Activated CD4-positive, alpha-beta memory T cell treated with anti-CD3 and anti-CD28 coated beads for 36 hours (primary cell): ENCODE measurements at places on chromosomes 7 and 10. TPM values are rescaled to one million over a fixed set of nuclear protein-coding genes. Genes with fewer than 3 reads are reported as not detected.

GRCh38 chr7:33862946-33863814 is 42.2 kb upstream of the BMPER start:
- H3K27ac ChIP-seq: no peak overlapping the region
- no peak for DNase-seq
- no peak overlapping the region for H3K4me3 ChIP-seq
- peaks cover 2% of the 10 kb centered on the region for H3K27me3 ChIP-seq

DNA sequence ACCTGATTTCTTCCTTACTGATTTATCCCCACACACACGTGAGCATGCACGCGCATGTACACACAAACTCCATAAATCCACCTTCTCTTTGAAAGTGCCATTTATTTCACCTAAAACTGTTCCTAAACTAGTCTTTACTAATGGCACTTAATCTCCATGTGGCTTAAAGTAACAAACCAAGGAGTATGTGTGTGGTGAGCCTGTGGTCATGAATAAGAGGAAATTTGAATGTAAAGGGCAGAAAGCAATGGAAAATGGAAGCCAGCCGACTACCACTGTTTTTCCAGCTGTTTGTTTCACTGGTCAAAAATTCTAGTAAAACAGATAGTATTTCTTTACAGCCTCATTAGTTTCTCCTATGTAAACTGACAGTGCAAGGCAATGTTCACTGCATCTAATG is 23.8 kb downstream of the SEMA3C start:
- H3K27me3 ChIP-seq: no peaks in the 10 kb centered on the region
- H3K36me3 ChIP-seq: no peaks in the 10 kb centered on the region
- no peak overlapping the region for H3K4me3 ChIP-seq
- no peaks in the 10 kb centered on the region for H3K4me1 ChIP-seq
- H3K27ac ChIP-seq: no peak overlapping the region
- no peak for DNase-seq

DNA sequence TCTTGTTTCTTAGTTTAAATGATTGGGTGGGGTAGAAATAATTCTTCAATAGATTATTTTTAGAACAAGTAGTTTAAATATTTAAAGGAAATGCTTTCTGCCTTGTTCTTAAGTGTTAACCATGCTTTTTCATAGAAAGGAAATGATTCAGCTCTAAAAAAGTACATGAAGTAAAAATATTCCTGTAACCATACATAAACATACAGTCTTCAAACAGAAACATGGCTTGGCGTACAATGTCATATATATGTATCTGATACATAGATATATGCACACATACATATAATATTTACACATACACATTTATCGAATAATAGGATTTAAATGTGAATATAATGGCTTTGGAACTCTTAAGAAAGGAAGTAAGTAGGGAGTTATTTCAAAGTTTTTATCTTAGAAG is 84.4 kb downstream of the RUNDC3B start:
- H3K36me3 ChIP-seq: no peaks in the 10 kb centered on the region
- no peaks in the 10 kb centered on the region for H3K4me1 ChIP-seq
- DNase-seq: no peak
- no peak overlapping the region for H3K4me3 ChIP-seq
- peaks cover 6% of the 10 kb centered on the region for H3K27me3 ChIP-seq

DNA sequence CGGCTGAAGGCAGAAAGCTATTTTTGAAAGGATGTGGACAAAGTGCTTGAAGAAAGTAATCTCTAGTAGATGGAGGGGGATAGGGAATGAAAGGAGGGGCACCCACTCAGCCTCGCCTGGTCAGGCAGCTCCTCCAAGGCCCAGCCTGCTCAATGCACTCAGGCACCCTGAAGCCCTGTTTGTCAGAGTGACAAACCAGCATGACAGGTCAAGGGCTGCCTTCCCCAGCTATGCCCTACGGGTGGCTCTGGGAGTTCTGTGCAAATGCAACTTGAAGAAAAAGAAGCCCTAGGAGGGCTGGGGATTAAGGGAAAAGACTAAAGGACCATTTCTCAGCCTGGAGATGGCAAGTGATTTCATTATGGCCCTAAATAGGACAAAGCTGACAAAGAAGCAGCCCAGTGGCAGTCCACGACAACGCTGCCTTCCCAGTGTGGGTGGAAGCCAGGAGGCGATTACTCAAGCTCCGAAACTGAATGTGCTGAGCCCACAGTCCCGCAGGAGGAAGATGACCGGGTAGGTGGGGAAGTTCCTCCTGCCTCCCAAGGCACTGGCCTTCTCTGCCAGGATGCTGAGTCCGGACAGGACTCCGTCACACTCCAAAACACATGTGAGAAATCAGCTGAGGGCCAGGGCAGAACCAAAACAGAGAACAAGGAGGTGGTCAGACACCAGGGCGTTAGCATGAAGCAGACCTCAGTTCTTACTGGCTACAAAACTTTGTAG is 16.3 kb downstream of the LIPA start:
- peaks cover 10% of the 10 kb centered on the region for H3K4me1 ChIP-seq
- H3K36me3 ChIP-seq: peaks cover 6% of the 10 kb centered on the region
- no peaks in the 10 kb centered on the region for H3K27me3 ChIP-seq

DNA sequence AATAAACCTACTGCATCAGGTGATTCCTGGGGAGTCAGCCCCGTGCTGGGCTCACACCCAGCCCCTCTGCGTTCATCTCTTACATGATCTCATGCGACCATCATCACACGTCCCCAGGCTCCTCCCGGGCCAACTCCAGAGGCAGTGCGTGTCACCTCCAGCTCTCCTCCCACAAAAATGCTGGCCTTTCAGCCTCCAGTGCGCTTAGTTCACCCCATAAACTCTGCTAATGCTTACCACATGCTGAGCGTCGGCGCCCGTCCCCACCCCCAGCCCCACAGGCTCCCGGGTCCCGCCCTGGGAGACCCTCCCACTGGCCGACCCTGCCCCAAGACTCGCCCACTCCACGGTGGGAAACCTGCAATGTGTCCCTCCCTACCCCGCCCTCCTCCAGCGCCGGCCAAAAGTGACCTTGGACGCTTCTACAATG is 816 bp upstream of the SDK1 start:
- peak overlapping the region; percentile 37 for H3K4me3 ChIP-seq
- peaks cover 13% of the 10 kb centered on the region for H3K4me1 ChIP-seq
- peak; percentile 15 for DNase-seq
- no peaks in the 10 kb centered on the region for H3K36me3 ChIP-seq

Gene CFAP43
- total RNA-seq: 0.19 TPM

DNA sequence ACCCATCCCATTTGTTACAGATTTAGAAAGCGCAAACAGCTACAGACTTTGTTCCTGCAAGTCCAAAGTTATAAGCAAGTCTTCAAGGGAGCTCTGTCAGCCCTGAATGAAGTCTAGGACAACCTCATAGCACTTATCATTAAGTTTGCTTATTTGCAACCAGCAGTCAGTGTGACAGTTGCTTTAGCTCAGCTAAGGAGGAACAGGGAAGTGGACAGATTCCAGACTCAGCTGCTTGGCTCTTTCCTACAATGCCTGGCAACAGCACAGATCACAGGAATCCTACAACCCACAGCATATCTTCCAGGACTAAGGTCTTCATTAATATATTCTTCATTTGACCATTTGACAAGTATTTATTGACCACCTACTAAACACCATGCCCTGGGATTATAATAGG is 17.4 kb upstream of the KIF5B start:
- H3K27ac ChIP-seq: no peak overlapping the region
- no peak overlapping the region for H3K4me3 ChIP-seq
- H3K4me1 ChIP-seq: no peaks in the 10 kb centered on the region
- no peaks in the 10 kb centered on the region for H3K36me3 ChIP-seq
- no peak for DNase-seq

- H3K27ac ChIP-seq: no peak overlapping the region
- peaks cover 18% of the 10 kb centered on the region for H3K4me1 ChIP-seq
- DNase-seq: no peak
- H3K4me3 ChIP-seq: no peak overlapping the region
Measured at GRCh38 chr10:118725886-118726500, 28.8 kb downstream of the CACUL1 start.

DNA sequence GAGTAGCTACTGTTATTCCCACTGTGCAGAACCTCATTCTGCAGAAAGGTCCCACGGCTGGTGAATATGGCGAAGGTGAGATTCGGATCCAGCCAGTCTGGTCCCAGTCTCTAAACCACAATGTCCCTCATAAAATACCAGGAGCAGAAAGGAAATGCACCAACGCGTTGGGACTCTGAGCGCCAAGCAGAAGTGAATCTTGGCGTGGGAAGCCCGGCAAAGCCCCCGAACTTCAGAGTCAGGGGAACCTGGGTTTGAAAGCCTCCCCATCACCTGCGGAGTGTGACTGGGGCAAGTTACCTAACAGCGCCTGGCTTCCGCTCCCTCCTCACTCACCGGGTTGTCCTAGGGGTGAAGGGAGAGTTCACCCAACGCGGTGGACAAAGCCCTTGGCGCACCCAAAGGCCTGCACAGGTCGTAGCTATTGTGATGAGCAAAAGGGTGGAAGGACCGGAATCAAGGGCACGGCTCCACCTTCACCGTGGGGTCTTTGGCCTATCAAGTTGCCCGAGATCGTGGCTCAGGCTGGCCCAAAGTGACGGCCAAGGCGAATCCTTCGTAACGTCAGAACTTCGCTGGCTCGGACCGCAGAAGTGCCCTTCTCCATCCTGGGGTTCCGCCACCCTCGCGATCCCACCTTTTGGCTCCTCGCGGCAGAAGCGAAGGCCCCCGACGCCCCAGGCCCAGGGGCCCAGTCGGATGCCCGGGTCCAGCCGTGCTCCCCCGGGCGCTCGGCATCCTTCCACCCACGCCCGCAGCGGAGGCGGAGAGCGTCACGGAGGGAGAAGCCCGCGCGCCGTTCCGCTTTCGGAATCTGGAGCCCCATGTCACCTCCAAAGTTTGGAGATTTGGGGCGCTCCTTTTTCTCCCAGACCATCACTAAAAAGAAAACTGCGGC is 811 bp downstream of the RGS10 start:
- no peaks in the 10 kb centered on the region for H3K27me3 ChIP-seq
- H3K4me3 ChIP-seq: peak overlapping the region; percentile 79
- DNase-seq: peak; percentile 77
- peaks cover 47% of the 10 kb centered on the region for H3K4me1 ChIP-seq

- no peak overlapping the region for H3K27ac ChIP-seq
- H3K4me3 ChIP-seq: peak overlapping the region; percentile 55
- H3K4me1 ChIP-seq: peaks cover 50% of the 10 kb centered on the region
- no peaks in the 10 kb centered on the region for H3K36me3 ChIP-seq
- DNase-seq: no peak
Measured at GRCh38 chr7:97025983-97026714, 1.5 kb upstream of the DLX5 start.
